CD4-positive, alpha-beta memory T cell (primary cell): ENCODE measurements at places on chromosomes 7 and 10. TPM values are rescaled to one million over a fixed set of nuclear protein-coding genes. Genes with fewer than 3 reads are reported as not detected.

GRCh38 chr10:82934947-82935346, 1060.0 kb downstream of the NRG3 start:
- no peak for DNase-seq

DNA sequence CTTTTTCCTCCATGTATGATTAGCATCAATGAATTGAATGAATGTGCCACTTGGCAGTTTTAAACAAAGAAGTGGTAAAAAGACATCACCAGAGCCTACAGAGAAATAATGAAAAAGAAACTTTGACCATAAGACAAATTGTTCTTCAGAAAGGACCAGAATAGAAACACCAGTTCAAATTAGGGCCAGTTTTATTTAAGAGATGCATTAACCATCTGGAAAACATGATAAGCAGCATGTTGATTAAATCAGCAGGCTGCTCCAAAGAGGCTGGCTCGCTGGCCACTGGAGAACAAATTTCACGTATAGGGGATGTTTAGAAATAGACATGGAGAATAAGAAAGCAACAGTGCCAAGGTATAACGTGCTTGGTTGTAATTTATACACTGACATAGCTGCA, 242.3 kb upstream of the AOAH start:
- DNase-seq, result no peak

The ZNRF2 gene
- 37.3 TPM for total RNA-seq

The EGR2 gene
- 2.0 TPM for total RNA-seq

The NRP1 gene
- total RNA-seq, result 1.6 TPM

DNA sequence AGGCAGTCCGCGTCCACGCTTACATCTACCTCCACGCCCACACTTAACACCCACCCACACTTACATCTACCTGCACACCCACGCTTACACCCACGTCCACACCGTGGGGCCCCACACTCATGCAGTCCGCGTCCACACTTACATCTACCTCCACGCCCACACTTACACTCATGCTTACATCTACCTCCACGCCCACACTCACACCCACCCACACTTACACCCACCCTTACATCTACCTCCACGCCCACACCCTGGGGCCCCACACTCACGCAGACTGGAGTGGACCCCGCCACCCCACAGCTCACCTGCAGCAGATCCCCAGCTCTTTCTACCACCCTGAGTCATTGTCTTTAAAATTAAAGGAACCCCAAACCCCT, 32.4 kb upstream of the PWWP2B start:
- no peak for DNase-seq

The FXYD4 gene
- total RNA-seq, result not detected

GRCh38 chr7:37018954-37019353, 294.7 kb upstream of the AOAH start:
- no peak for DNase-seq

- no peak for DNase-seq
These were observed 60.0 kb upstream of the ORC5 start for GRCh38 chr7:104267701-104268368.

The ARPC1A gene
- total RNA-seq, result 46.2 TPM

The LEP gene
- total RNA-seq, result not detected

- DNase-seq, result no peak
These were observed 51.4 kb upstream of the SCIN start for GRCh38 chr7:12518920-12519681.

The AKR1C4 gene
- not detected for total RNA-seq

The POU6F2 gene
- total RNA-seq, result not detected

GRCh38 chr10:132910186-132910880, 32.0 kb downstream of the CFAP46 start:
- no peak for DNase-seq

- DNase-seq, result no peak
These were observed 1.5 kb upstream of the RALA start for GRCh38 chr7:39621784-39622411.

DNA sequence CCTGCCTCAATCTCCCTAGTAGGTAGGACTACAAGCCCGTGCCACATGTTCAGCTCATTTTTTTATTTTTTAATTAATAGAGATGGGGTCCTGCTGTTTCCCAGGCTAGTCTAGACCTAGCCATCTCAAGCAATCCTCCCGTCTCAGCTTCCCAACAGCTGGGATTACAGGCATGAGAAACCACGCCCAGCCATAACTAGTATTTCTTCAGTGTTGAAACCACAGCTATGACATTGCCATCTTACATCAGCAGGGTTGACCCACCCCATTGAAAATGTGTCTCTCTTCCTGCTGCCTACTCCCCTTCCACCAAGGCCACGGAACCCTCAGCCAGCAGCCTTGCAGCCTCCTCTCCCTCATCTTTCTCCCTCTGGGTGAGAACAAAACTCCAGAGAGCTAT, 62.1 kb upstream of the ZNF746 start:
- DNase-seq, result no peak
